Pulmonary artery endothelial cell (primary cell): ENCODE measurements at places on chromosomes 5 and 9. TPM values are rescaled to one million over a fixed set of nuclear protein-coding genes. Genes with fewer than 3 reads are reported as not detected.

Gene PPP1R26
- 16.1 and 16.6 TPM in 2 replicates for total RNA-seq

Gene SLC34A3
- not detected in 2 replicates for total RNA-seq

Gene MRRF
- total RNA-seq = 41.3 and 42.6 TPM in 2 replicates

Gene TBCA
- total RNA-seq = 101 and 129 TPM in 2 replicates

Gene NME5
- total RNA-seq = 1.1 and 1.2 TPM in 2 replicates

GRCh38 chr5:8601831-8602354 is 732.9 kb downstream of the MTRR start:
- no peak for DNase-seq

- DNase-seq = no peak
Measured at GRCh38 chr5:64685866-64686265, 4.4 kb upstream of the SHISAL2B start.

DNA sequence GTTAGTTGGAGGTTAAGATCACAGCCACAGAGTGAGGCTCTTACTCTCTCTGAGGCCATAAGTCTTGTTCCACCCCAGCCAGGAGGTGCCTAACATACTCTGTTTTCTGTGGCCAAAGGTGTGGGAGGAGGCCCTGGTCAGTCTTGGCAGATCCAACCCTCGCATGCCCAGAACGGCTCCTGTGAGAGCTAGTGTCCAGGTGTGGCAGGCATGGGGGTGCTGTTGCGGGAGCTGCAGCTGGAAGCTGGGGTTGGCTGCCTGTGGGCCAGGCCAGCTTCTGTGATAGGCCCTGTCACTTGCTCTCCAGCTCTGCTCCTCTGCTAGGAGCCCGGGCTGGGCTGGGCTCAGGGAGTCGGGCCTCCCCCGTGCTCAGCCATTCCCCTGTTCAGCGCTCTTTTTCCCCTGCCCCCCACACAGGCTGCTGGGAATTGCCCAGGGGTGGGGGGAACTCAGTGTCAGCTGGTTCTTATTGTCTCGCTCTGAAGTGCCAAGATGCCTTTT is 31.6 kb downstream of the IER5L start:
- DNase-seq = no peak

- DNase-seq = no peak
Measured at GRCh38 chr5:172370648-172371545, 83.4 kb downstream of the SH3PXD2B start.

- no peak for DNase-seq
Measured at GRCh38 chr5:78546276-78546996, 102.1 kb downstream of the LHFPL2 start.

DNA sequence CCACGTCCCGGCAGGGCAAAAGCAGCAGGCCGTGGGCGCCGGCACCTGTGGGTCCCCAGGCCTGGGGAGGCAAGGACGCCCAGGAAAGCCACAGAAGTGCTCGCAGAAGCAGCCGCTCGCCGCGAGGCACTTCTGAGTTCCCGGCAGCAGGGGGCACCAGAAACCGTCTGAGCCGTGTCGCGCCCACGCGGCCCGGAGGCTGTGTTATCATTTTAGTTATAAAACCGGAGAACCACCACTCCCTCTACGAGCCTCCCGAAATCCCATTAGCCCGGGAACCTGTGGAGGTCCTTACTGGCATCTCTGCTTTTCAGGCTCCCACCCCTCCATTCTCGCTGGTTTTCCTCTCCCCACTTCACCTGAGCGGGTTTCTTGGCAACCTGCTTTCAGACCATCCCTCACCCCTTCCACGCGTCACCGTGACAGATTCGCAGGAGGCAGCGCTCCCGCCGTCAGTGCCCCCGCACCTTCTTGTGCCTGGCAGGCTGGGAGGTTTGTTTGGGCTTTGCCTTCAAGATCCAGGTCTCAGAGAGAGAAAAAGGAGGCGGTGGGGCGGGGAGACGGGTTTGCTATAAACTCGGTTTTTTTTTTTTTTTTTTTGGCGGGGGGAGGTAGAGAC is 2.3 kb downstream of the GDNF start:
- peak; percentile 15 for DNase-seq

DNA sequence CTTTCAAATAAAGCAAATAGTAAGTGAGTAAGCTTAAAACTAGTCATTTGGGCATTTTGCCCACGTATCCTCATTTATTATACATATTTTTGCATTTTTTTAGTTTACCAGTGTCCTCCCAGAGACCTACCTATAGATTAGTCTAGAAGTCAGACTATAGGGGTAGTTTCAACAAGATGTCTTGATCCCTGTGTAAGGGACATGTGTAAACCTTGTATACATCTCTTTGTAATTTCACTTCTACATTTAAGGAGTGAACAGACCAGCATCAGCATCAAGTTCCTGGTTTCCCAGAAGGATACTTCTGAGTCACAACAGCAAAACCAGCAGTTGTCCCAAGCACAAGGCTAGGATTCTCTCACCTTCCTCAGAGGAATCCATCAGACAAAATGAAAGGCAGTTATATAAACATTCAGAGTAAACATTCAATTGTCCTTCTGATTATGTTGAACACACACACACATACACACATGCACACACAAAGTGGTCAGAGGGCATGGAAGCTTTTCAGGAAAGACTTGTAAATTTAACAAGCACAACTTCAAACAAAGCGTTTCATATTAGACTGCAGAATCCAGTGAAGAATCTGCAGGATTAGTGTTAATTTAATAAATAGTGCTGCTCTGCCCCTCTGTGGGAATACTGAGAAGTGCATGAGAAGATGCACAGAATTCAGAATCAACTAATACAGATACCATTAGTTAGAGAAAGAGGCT is 55.4 kb downstream of the HINT1 start:
- no peak for DNase-seq

DNA sequence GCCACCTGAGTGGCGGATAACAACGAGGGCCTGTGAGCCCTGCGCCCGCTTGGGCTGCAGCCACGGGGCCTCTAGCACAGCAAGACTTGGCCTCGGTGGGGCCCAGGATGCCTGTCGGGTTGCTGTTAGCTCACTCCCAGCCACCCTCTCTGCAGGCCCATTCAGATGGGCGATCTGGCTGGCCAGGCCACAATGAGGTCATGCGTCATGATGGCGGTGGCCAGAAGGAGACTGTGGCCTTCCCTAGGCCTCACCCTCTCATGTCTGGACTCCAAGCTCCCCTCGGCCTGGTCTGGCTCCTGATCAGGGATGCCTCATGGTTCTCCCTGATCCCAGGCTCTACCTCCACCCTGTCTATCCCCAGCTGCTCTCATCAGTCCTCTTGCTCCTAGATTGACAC is 19.0 kb upstream of the TCOF1 start:
- DNase-seq = no peak

DNA sequence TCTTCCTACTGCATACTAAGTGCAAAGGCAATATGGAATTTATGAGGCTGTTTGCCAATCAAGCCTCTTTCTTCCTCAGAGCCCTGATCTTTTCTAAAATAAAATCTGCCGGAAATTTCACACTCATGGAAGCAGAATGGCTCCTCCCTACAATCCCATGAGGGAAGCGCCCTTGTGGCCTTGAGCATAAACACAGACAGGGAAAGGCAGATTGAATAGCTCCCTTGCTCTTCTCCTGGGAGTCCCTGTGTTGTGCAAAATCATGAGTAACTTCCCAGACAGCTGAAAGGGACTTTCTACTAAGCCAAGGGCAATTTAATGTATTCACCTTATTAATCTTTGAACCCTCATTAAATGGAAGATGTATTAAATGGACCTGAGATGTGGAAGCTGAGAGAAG is 226.1 kb upstream of the PIK3R1 start:
- no peak for DNase-seq

- DNase-seq = no peak
Measured at GRCh38 chr5:171806976-171807747, 21.5 kb downstream of the SMIM23 start.

DNA sequence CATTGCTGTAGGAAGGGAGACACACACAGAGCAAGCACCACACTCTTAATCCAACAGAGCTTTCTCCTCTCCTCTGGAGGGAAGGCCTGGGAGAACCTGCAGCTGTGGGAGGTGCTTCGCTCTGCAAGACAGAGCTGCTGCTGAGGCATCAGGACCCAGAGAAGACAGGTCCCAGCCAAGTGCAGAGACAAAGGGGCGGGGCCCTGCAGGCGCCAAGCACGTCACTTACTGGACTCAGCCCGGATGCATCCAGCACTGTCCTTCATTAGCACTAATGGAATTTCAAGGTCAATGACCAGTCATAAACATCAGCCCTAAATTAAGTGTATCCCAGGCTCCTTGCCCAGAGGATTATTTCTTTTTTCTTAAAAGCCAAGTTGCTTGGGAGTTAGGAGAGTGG is 337.1 kb upstream of the PANK3 start:
- DNase-seq = no peak

DNA sequence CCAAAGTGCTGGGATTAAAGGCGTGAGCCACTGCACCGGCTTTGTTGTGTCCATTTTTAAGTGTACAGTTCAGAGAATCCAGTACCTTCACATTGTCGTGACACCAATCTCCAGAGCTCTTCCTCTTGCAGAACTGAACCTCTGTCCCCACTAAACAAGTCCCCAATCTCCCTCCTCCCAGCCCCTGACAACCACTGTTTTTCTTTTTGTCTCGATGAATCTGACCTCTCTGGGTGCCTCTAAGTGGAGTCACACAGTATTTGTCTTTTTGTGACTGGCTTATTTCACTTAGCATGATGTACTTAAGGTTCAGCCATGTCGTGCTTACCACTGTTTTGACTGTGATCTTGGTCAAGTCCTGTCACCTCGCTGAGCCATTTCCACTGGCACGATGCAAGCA is 1.6 kb downstream of the WDR38 start:
- no peak for DNase-seq

DNA sequence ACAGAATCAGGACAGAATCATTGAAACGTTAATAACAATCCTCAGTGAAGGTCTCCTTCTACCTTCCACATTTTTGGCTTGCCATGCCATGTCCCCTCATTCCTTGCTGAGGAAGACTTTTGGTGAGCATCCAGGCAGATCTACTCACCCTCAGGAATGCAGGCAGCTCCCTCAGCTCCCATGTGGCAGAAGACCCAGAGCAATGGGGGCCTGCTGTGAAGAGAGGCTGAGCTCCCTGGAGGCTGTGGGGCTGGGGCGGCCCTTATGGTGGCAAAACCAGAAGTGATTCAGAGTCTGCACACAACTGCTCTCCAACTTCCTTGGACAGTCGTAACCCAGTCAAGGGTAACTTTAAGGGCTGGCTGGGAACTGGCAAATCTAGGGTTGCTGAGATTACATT is 247.2 kb upstream of the EFNA5 start:
- no peak for DNase-seq
